ENCODE measurements at places on chromosomes 11 and 22. TPM values are rescaled to one million over a fixed set of nuclear protein-coding genes. Genes with fewer than 3 reads are reported as not detected.

GAB4 gene
- polyA plus RNA-seq: not detected

RAC2 gene
- polyA plus RNA-seq: 4.5 TPM

FAM181B gene
- polyA plus RNA-seq: 0.16 TPM

OR5P2 gene
- polyA plus RNA-seq: not detected

ALDH3B1 gene
- polyA plus RNA-seq: 7.1 TPM

RBMXL2 gene
- polyA plus RNA-seq: not detected

NCF4 gene
- polyA plus RNA-seq: 4.4 TPM

INSC gene
- 1.2 TPM for polyA plus RNA-seq

RAG2 gene
- polyA plus RNA-seq: not detected

GRCh38 chr11:13761250-13761649, 92.8 kb downstream of the FAR1 start:
- no peak for DNase-seq

GRCh38 chr11:64656862-64657261, 65.8 kb downstream of the SLC22A12 start:
- no peak for DNase-seq

- DNase-seq: no peak
Measured at GRCh38 chr11:7501894-7502293, 11.9 kb upstream of the PPFIBP2 start.

- DNase-seq: no peak
Measured at GRCh38 chr11:65766535-65766934, 14.2 kb downstream of the AP5B1 start.

GRCh38 chr22:33923660-33924246, 3.5 kb upstream of the LARGE1 start:
- DNase-seq: peak; percentile 63

DNA sequence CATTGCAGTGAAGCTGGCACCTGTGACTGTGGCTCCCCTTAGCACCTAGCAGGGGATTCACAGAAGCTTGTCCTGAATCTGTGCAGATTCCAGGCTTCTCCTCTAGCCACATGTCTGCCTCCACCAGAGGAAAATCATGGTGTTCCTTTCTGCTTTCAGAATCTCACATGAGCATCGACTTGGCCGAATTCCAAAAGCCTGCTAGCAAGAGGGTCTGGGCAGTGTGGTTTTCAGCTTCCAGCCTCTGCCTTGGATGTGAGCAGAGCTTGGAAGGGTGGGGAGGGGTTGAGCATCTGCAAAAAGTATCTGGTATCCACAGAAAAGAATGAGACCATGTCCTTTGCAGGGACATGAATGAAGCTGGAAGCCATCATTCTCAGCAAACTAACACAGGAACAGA, 911.1 kb downstream of the TBC1D22A start:
- DNase-seq: no peak

GRCh38 chr22:42670921-42671709, 21.9 kb upstream of the CYB5R3 start:
- no peak for DNase-seq

GRCh38 chr11:100759856-100760255, 72.8 kb downstream of the ARHGAP42 start:
- no peak for DNase-seq

GRCh38 chr11:85170184-85170583, 457.0 kb downstream of the DLG2 start:
- DNase-seq: no peak

DNA sequence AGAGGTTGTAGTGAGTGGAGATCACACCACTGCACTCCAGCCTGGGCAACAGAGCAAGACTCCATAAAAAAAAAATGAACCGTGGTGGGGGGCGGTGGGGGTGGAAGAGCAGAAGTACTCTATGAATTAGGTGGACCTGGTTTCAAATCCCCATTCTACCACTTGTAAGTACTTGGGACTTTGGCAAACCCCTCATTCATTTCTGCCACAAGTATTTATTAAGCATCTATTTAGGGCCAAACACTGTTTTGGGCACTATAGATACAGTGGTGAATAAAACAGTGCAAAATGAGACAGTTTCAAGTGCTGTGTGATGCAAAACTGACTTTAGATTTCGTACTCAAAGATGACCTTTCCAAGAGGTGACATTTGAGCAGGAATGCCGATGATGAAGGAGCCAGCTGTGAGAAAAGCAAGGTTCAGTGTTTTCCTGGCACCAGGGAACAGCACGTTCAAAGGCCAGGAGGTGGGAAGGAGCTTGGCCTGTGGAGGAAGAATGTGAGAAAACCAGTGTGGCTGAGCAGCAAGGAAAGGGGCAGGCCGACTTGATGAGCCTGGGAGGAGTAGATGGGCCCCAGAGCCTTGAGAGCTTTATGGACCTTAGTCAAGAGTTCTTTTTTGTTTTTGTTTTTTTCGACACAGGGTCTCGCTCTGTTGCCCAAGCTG, 1.4 kb upstream of the TMEM134 start:
- no peak for DNase-seq

DNA sequence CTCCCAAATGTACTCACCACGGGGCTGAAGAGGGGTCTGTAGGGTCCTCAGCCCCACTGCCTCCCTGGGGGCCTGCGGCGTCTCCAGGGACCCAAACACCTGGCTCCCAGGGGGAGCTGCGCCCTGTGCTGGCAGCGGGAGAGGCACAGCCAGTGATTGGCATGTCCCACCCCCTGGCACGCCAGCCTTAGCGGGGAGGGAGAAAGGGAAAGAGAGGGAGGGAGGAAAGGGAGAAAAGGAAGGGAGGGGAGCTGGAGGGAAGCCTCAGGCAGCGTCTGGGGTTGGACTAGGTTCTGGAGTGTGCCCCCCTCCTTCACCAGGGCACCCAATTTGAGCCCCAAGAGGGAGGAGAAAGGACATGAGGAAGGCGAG, at the start of gene CHRM1:
Gene CHRM1, minus strand, starts transcription at position 163 of the 372 bp plus-strand sequence. CDS start 10,263 bp downstream, outside the sequence.
- no peak for DNase-seq

DNA sequence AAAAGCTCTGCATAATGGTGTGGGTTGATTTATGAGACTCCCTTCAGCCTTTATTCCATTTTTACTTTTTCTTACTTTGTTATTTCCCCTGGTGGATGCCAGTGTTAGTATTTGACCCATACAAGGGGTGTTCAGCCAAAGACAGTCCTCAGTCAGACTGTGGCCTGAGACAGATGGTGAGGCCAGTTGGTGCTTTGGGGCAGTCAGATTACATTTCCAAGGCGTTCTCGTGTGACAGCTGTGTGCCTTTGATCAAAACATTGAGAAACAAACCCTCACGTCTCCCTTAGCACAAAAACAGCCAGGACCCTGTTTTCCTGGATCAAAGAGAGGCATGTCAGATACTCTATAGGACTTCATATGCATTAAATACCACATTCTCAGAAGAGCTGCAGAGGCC, 31.3 kb upstream of the SLN start:
- no peak for DNase-seq

- no peak for DNase-seq
Measured at GRCh38 chr11:102864724-102865123, 10.1 kb downstream of the MMP12 start.

DNA sequence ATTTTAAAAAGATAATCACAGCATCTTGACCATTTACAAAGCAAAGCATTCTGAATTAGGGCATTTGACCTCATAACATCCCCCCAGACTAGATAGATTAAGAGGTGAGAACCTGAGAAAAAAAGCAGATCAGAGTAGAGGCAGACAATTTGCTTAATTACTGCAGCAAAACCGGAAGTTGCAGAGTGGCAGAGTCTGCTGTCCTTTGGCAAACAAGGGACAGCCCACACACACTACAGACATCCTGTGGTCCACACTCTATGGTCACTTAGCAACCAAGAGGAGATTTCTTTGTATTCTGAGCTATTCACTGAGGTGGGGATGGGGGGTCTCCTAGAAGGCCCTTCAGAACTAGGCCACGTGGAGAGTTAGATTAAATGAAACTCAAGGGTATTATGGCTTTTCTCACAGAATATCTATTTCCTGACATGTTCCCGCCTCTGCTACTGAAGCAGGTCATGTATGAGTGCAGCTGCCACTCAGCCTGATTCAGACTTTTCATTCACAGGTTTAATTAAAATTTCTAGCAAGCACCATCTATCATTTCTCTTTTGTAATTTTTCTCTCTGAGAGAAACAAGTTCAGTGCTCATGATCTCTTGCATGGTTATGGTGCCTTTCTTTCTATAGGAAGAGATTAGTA, 48.5 kb downstream of the SVIP start:
- DNase-seq: no peak

DNA sequence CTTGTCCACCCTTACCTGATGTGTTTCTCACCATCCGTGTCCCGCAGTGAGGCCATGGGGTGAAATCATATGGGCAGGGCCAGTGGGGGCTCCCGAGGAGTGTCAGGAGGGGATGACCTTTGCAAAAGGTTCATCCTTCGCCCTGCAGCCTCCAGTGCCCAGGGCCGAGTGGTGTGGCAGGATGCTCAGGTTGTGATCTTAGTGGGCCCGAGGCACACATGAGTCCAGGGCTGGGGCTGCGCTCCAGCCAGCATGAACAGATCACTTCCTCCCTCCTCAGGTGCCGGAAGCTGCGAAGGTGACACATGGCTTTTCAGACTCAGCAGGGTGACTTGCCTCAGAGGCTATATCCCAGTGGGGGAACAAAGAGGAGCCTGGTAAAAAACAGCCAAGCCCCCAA, 2.8 kb upstream of the FKBP2 start:
- no peak for DNase-seq
